Stimulated activated CD4-positive, alpha-beta T cell treated with anti-CD3 and anti-CD28 coated beads, Interleukin-1b, Interleukin-23, amount 100 ng/mL, for 48 hours (primary cell): ENCODE measurements at places on chromosomes 12 and 14.

GRCh38 chr12:25332143-25332542 is 81.4 kb upstream of the KRAS start:
- DNase-seq: no peak

- no peak for DNase-seq
Observed at GRCh38 chr14:63357841-63358240, 39.1 kb upstream of the GPHB5 start.

DNA sequence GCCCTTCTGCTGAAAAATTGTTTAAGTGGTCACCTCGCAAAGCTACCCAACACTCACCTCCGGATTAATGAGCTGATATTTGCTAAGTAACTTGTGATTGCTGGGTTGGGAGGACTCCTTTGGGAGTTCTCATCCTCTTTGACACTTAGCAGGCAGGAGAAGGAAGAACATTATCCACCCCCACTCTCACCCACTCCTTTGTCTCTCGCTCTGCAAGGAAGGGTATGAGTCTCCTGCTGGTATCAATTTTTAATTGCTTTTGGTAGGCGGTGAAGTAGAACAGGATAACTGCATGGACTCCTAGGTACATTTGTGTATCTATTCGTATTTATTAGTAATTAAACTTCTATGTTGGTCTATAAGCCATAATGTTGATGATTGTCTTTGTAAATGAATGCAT is 6.9 kb upstream of the ABHD12B start:
- DNase-seq: no peak

DNA sequence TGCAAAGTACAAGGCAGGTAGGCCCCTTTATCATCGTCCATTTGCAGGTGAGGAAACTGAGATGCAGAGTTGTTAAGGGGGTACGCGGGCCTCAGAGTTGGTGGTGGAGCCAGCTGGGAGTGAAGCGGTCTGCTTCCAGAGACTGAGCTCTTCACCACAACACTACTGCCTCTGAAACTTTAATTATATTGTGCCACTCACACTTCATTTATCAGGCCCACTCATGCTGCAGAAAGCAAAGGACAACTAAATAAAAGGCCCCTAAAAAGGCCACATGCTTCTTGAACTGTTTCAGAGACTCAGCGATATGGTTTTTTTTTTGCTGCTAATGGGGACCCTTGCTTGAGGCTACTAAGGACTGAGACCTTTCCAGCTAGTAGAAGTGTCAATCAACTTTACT is 153.1 kb downstream of the TTC7B start:
- no peak for DNase-seq
